ENCODE measurements at places on chromosomes 16 and 17. TPM values are rescaled to one million over a fixed set of nuclear protein-coding genes. Genes with fewer than 3 reads are reported as not detected.

DNA sequence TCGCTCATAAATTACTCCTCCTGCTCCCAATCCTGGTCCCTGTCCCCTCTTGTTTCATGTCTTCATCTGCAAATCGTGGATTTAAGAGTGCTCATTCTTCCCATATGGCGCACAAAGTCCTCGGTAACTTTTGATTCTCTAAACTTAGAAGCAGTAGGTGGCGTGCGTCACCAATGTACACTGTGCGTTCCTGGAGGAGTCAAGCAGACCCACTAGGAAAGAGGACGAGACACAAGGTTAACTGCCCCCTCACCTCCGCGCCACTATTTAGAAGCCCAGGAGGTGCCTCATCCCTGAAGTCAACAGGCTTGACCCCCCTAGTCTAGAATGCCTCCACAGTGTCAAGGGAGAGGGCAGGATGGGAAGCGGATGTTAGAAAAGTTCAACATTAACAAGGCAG lies 2.9 kb downstream of the SLC13A5 start:
- H3K4me1 ChIP-seq, result peaks cover 9% of the 10 kb centered on the region
- H3K36me3 ChIP-seq, result no peaks in the 10 kb centered on the region
- no peak overlapping the region for H3K27ac ChIP-seq
- no peak for DNase-seq

GRCh38 chr16:85392756-85393673 lies 220.1 kb upstream of the GSE1 start:
- no peaks in the 10 kb centered on the region for H3K36me3 ChIP-seq
- H3K27ac ChIP-seq, result no peak overlapping the region
- no peak for DNase-seq
- H3K4me1 ChIP-seq, result no peaks in the 10 kb centered on the region
- H3K27me3 ChIP-seq, result no peaks in the 10 kb centered on the region
- no peak overlapping the region for H3K4me3 ChIP-seq

The ABCC11 gene
- polyA plus RNA-seq, result not detected

DNA sequence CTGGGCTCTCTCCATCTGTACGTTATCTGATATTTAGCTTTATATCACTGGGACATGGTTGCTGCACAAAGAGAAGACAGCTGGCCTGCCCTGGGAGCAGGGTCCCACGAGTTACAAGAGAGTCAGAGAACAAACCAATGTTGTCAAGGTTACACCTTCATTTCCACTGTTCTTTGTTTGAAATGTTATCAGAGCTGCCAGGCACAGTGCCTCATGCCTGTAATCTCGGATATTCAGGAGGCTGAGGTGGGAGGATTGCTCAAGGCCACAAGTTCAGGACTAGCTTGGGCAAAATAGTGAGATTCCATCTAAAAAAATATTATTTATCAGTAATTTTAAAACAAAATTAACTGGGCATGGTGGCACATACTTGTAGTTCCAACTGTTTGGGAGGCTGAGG lies 34.6 kb downstream of the ATP6V0A1 start:
- H3K27ac ChIP-seq, result no peak overlapping the region
- H3K4me1 ChIP-seq, result peaks cover 1% of the 10 kb centered on the region
- no peak for DNase-seq
- H3K4me3 ChIP-seq, result no peak overlapping the region

- H3K4me1 ChIP-seq, result no peaks in the 10 kb centered on the region
- no peak overlapping the region for H3K4me3 ChIP-seq
- H3K36me3 ChIP-seq, result no peaks in the 10 kb centered on the region
- H3K27ac ChIP-seq, result no peak overlapping the region
- peaks cover 3% of the 10 kb centered on the region for H3K27me3 ChIP-seq
Observed at GRCh38 chr17:12007466-12007865, 10.2 kb upstream of the ZNF18 start.

The CTF1 gene
- polyA plus RNA-seq, result not detected

- no peak for DNase-seq
- H3K27ac ChIP-seq, result no peak overlapping the region
- no peaks in the 10 kb centered on the region for H3K4me1 ChIP-seq
- no peak overlapping the region for H3K4me3 ChIP-seq
Observed at GRCh38 chr16:14109077-14109775, 38.1 kb downstream of the MRTFB start.

DNA sequence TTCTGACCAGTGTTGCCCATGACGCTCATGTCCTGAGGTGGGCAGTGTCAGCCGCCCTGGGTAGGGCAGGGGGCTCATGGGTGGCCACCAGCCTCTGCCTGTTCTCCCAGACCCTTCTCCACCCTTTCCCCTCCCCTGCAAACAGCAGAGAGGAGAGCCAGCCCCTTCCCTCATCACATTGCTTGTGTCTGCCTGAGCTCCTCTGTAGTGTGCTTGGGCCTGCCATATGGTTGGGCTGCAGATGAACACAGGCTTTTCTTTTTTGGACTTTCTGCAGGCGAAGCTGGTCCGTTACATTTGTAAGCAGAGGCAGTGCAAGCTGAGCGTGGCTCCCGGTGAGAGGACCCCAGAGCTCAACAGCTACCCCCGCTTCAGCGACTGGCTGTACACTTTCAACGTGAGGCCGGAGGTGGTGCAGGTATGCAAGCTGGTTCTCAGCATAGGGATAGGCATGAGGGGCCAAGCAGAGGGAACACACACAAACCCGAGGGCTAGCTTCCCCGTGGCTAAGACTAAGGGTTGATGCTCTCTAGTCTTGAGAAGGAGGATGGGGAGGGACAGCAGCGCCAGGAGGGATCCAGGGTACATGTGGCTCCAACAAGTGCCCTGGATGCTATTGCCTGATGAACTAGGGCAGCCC lies 80.6 kb upstream of the LGALS9 start:
- no peak overlapping the region for H3K27ac ChIP-seq
- no peaks in the 10 kb centered on the region for H3K27me3 ChIP-seq
- DNase-seq, result no peak
- no peaks in the 10 kb centered on the region for H3K4me1 ChIP-seq

DNA sequence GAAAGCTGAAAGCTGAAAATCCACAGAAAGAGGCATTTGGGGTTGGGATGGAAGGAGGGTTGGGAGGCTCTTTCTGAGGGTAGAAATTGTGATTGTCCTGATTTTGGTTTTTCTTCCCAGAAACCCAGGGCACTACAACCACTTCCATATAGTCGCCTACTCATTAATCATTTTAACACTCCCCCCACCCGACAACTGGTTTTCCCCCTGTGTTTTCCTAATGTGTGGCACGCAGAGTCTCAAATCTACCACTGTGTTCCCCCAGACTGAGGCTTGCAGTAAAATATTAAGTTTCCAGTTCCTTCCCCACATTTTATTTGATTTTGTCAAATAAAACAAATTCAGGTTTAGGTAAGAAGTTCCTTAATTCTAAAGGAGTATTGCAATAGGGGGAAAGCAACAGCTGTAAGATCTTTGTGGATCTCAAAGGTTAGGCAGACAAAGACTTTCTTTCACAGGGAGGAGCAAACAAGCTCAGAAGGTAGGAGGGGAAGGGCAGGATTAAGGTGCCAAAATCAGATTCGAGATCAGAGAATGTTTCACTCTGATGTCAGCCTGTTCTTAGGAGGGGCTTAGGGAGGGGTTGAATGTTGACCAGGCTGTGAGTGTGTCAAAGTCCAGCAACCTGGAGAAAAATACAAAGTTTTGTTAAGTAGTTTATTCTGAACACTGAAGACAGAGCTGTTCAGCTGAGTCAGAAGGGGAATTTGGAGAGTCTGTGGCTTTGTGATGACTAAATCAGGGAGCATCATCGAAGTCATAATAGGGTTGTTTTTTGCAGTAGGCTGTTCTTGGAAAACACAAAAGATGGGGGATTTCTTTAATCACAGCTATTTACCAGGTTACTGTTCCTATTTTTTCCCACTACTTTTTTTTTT lies 3.6 kb downstream of the ZNF267 start:
- peak overlapping the region; percentile 93 for H3K27ac ChIP-seq
- H3K4me3 ChIP-seq, result peak overlapping the region; percentile 99
- peaks cover 44% of the 10 kb centered on the region for H3K36me3 ChIP-seq
- peaks cover 80% of the 10 kb centered on the region for H3K4me1 ChIP-seq
- no peaks in the 10 kb centered on the region for H3K27me3 ChIP-seq

DNA sequence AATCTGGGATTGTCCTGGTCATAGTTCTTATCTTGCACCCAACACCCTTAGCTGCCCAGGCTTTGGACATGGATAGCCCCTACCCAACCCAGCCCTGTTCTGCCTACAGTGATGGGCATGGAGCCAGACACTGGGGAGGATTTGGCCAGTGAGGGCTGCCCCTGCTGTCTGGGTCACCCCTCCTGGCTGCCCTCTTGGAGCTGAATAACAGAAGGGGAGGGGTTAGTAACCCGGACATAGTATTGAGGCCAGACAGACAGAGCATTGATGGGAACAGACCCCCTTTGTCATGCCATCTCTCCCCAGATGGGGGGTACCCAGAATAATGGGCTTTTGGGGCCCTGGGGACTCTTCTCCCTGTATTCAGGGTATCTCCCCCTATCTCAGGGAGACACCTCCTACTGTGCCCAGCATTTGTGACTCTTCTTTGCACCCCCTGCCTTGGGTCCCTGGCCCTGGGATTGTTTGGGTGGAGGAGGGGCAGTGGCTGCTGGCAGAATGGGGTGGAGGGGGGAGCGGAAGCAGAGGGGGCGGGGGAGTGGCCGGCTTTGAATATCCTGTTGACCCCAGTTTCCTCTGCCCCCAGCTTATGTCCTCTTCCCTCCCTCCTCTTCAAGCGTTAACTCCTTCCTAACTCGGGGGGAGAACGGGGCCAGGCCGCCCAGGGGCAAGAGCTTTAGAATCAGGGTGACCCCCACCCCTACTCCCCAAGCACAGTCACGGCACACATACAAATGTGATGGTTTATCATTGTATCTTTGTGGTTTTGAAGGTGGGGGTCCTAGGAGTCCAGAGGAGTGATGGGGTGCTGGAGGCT lies 17.0 kb downstream of the GJD3 start:
- peak overlapping the region; percentile 65 for H3K27ac ChIP-seq
- H3K4me3 ChIP-seq, result peak overlapping the region; percentile 26
- peaks cover 63% of the 10 kb centered on the region for H3K4me1 ChIP-seq

The C17orf50 gene
- polyA plus RNA-seq, result not detected

The MT1H gene
- not detected for polyA plus RNA-seq

GRCh38 chr17:44940317-44940716 lies 7.3 kb downstream of the KIF18B start:
- H3K36me3 ChIP-seq, result no peaks in the 10 kb centered on the region
- H3K27me3 ChIP-seq, result no peaks in the 10 kb centered on the region
- no peak overlapping the region for H3K27ac ChIP-seq
- H3K4me3 ChIP-seq, result no peak overlapping the region
- DNase-seq, result no peak

- peaks cover 59% of the 10 kb centered on the region for H3K4me1 ChIP-seq
- H3K36me3 ChIP-seq, result no peaks in the 10 kb centered on the region
- no peak overlapping the region for H3K4me3 ChIP-seq
- peak overlapping the region; percentile 97 for H3K27ac ChIP-seq
- DNase-seq, result no peak
Observed at GRCh38 chr17:77884967-77885641, 73.4 kb upstream of the TNRC6C start.

DNA sequence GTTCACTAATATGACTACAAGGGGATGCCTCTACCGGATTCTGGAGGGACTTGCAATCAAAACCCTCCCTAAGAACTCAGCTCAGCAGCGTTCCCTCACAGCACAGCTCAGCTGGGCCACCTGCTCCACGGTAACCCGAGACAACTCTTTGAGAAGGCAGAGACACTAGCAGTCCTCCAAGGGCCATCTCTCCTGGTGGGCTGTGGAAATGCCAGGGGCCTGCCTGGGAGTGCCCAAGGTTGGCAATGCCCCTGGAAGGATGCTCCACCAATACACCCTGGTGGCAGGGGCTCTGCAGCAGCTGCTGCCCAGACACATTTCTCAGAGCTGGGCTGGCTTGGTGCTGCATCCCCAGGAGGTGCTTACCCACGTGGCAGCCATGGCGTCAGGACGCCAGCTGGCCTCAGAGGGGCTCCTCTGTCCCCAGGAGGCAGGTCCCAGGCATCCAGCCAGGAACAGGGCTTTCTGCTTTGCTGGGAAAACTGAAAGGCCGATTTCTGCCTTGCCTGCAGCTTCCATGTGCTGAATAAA lies 16.5 kb downstream of the CDIP1 start:
- no peak overlapping the region for H3K27ac ChIP-seq
- H3K27me3 ChIP-seq, result no peaks in the 10 kb centered on the region
- peaks cover 5% of the 10 kb centered on the region for H3K36me3 ChIP-seq
- H3K4me1 ChIP-seq, result no peaks in the 10 kb centered on the region
- DNase-seq, result no peak
- no peak overlapping the region for H3K4me3 ChIP-seq

- no peaks in the 10 kb centered on the region for H3K27me3 ChIP-seq
- H3K36me3 ChIP-seq, result peaks cover 14% of the 10 kb centered on the region
- DNase-seq, result no peak
- H3K4me1 ChIP-seq, result no peaks in the 10 kb centered on the region
- no peak overlapping the region for H3K4me3 ChIP-seq
Observed at GRCh38 chr17:27593232-27593856, 37.6 kb upstream of the LGALS9 start.

The SLC38A8 gene
- polyA plus RNA-seq, result not detected

The CNTNAP4 gene
- polyA plus RNA-seq, result not detected

GRCh38 chr16:83915081-83915480 lies 16.2 kb downstream of the MLYCD start:
- H3K4me3 ChIP-seq, result no peak overlapping the region
- H3K27ac ChIP-seq, result no peak overlapping the region
- H3K27me3 ChIP-seq, result no peaks in the 10 kb centered on the region
- DNase-seq, result no peak

- H3K27ac ChIP-seq, result no peak overlapping the region
- no peaks in the 10 kb centered on the region for H3K27me3 ChIP-seq
- DNase-seq, result no peak
- H3K4me3 ChIP-seq, result no peak overlapping the region
- H3K36me3 ChIP-seq, result peaks cover 17% of the 10 kb centered on the region
Observed at GRCh38 chr17:14086189-14086588, 16.9 kb downstream of the COX10 start.

The SEC14L5 gene
- not detected for polyA plus RNA-seq

GRCh38 chr16:68999114-68999513 lies 106.3 kb upstream of the HAS3 start:
- no peak overlapping the region for H3K4me3 ChIP-seq
- no peaks in the 10 kb centered on the region for H3K27me3 ChIP-seq
- H3K27ac ChIP-seq, result no peak overlapping the region
- H3K36me3 ChIP-seq, result no peaks in the 10 kb centered on the region

The SYNGR3 gene
- polyA plus RNA-seq, result 0.82 TPM

The SRL gene
- not detected for polyA plus RNA-seq

GRCh38 chr17:1182811-1183170 lies 3.0 kb upstream of the ABR start:
- no peak overlapping the region for H3K27ac ChIP-seq
- no peak overlapping the region for H3K4me3 ChIP-seq
- no peak for DNase-seq
- no peaks in the 10 kb centered on the region for H3K36me3 ChIP-seq

The TBC1D3I gene
- polyA plus RNA-seq, result not detected

GRCh38 chr17:76404256-76404655 lies 19.8 kb downstream of the SPHK1 start:
- H3K27me3 ChIP-seq, result no peaks in the 10 kb centered on the region
- no peak for DNase-seq
- no peak overlapping the region for H3K4me3 ChIP-seq
- peaks cover 52% of the 10 kb centered on the region for H3K36me3 ChIP-seq
- peaks cover 5% of the 10 kb centered on the region for H3K4me1 ChIP-seq

All from CD4-positive, CD25-positive, alpha-beta regulatory T cell (primary cell).